ENCODE measurements at places on chromosomes 7 and 10.
A peak's percentile ranks its signal among the peaks of the same experiment; 100 is the strongest.

DNA sequence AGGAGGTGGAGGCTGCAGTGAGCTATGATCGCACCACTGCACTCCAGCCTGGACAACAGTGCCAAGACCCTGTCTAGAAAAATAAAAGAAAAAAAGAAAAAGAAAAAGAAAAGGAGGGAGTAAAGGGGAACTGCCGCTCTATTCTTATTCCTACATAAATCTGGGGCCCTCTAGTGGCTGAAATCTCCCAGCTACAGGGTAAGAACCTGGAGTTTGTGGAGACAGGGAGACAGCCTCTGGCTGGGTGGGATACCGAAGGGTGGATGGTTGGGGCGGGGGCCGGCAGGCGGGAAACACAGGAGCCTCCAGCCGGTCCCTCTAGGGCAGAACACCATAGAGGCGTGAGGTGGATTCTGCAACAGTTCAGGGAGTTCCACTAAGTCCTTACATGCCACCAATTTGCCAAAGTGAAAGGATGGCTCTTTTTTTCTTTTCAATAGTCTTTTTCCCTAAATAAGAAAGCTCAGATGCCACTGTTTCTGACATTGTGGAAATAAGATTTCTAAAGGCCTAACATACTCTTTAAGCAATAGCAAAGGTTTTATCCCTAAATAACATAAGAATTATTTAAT, 117.3 kb downstream of the SVIL start:
- peak; percentile 48 for DNase-seq

GRCh38 chr10:34008656-34009055, 674.2 kb upstream of the NRP1 start:
- DNase-seq = no peak

GRCh38 chr7:75639071-75639885, 99.5 kb downstream of the HIP1 start:
- peak; percentile 38 for DNase-seq

GRCh38 chr10:266974-267425, 131.7 kb downstream of the ZMYND11 start:
- DNase-seq = peak; percentile 46

DNA sequence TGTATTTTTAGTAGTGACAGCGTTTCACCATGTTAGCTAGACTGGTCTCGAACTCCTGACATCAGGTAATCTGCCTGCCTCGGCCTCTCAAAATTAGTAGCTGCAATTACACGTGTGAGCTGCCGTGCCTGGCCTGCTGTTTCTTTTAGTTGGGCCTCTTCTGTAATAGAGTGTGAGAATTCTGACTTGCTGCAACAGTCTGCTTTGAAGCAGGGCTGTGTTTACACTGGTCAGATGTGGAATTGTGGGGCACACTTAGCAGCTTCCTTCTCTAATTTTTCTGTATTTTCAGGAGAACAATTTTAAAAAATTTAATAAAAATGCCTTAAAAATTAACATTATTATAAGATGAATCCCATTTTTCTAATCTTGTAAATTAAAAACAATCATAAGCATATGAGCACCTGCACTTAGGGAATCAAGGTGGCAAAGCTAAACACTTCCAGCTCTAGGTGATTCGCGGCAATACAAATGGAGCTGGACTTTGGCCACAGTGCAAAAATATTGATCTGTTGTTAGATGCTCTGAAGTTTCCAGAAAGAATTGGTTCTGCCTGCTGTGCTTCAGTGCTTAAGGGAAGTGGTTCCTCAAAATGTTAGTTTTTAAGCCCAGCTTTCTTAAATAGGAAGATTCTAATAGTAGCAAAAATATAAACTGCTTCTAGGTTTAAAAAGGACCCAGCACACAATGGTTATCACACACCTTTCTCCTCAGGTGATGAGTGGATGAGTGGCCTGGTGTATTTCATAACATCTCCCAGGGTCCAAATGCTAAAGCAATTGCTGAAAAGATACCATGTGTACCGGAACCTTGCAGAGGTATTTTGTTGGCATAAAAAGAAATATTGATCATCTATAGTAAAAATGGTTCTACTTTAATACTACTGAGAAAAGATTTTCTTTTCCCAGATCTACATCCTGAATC, 63.5 kb upstream of the ATRNL1 start:
- no peak for DNase-seq

DNA sequence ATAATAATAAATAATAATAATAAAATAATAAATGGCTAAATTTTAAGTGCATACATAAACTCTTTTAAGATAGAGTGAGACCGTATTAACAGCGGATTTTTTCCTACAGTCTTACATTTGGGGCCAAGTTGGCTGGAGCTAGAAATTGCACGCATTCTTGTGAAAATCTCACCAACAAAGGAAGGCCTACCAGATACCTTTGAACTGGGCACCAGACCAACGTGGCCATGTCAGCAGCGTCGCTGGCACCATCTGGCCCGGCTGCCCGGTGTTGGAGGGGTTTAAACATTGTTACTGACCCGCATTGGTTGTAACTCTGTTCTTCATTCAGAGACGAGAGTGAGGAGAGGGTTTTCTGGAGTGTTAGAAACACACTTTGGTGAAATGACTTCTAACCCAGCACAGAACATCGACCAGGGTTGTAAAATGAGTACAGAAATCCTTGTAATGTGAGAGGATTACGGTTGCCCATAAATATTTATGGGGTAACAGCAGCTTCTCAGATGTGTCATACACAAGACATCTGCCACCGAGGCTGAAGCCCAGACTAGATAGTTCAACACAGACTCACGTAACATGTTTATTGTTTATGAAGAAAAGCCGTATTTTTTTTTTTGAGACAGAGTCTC, 34.6 kb upstream of the UNCX start:
- DNase-seq = peak; percentile 10

DNA sequence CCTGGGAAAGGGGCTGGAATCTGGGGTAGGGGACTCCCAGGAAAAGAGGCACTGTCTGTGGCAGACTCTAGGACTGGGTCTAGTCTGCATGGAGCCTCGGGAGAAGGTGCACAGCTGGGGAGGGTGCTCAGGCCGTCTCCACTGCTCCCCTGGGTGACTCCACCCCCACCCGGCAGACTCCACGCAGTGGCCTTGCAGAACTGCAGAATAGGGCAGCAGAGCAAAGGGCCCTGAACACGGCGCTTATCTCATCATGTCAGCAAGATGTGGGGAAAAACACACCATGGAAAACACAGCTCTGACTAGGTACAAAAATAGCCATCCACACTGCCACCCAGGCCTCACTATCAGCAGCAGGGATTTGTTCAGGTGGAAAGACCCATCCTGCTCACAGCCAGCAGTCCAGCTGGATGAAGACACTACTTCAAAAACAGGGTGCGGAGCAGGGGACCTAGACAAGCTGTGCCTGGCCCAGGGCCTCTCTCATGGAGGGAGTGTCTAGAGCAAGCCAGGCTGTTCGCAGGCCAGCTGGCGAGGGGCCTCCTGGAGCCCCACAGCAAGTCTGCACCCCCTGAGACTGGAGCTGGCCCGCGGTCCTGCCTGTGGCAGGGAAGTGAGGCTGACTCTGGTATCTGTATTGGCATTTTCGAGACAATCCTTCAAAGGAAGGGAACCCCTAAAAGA, 11.7 kb downstream of the MAT1A start:
- no peak for DNase-seq

GRCh38 chr10:29955329-29955935, 104.0 kb downstream of the JCAD start:
- peak; percentile 78 for DNase-seq

All from epithelial cell of esophagus (primary cell).